Fibroblast of skin of right quadriceps (primary cell): ENCODE measurements at places on chromosomes 3 and 15.

- peak; percentile 92 for DNase-seq
Measured at GRCh38 chr15:47750030-47750739, 32.9 kb downstream of the SEMA6D start.

DNA sequence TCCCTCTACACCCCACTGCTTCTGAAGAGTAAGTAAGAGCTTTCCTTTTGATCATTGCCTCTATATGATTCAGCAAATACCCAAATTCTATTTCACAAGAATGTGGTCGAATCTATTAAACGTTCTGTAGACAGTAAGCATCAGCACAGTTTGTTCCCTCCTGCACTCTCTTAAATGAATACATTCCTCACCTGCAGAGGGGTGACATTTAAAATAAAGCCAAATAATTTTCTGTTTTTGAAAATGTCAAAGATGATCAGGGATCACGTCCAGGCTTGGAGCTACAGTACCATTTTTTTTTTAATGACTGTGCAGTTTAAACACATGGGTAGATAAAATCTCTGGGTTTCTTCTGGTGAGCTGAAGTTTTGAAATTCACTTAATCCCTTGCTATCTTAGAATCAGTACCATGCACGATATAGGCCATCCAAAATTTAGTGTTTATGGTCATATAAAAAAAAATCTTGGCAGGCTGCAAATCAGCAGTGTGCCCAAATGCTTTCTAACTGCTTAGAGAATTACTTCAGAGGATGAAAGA lies 12.8 kb downstream of the PYDC2 start:
- DNase-seq: no peak

DNA sequence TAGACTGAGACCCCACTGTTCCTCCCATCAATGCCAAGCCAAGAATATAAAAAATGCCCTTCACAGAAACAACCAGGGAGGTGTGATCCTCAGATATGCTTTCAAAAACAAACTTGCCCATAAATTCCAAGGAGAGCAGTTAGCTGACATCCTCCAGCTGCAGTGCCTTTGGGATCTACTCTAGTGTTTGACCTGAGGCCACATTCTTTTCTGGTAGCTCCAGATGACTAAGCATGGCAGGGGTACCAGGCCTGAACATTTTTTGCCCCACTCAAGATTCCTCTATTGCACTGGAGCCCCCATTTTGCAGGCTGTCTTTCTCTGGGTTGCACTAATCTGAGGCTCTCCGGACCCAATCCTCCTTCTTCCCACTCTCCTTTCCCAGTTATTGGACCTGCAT lies 27.9 kb upstream of the ACP3 start:
- no peak for DNase-seq

DNA sequence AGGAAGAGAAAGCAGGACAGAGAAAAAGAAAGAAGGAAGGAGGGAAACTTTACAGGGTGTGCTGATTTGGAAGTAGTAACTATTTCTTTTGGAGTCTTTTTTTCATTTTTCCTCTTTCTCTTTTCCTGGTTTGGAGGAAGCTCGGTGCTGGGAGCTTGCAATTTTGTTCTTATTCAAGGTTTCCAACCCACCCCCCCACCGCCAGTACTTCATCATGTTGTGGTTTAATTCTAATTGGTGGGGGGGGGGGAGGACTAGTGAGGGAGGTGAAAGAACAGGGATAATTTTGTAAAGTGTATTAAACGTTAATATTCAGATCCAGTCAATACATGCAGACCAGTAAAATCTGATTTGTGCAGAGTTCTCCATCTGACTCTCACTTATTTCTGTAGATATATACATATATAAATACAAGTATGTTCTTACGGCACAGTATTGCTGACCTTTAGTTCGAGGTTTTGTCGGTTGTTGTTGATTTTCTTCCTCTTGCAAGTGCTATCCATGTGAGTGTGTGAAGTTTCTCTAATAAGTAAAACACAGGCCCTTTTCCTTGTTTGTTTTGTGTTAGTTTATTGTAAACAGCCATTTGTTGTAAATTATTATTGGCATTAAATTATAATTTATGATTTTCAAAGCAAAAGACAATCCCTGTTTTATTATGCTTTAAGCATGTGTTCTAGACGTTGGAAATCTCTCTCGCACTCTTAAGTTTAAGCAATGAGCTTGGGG lies 9.3 kb downstream of the NR2F2 start:
- DNase-seq: no peak

- no peak for DNase-seq
Measured at GRCh38 chr3:40366203-40367162, 20.5 kb upstream of the ENTPD3 start.

DNA sequence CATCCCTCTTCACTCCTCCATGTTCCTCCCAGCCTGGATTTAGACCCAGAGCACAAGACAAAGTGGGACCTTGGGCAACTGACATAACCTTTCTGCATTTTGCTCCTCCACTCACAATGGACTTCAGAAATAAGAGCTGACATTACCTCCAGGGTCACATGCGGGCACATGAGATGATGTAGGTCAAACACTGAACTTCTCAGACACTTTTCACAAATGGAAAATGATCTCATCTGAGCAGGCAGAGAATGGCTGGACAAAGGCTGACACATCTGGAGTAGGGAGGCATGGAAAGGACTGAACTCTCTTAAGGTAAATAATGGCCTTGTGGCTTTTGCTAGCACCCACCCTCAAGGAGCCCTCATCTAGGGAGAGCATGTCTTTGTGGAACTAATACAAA lies 849.2 kb upstream of the CFAP20DC start:
- DNase-seq: no peak
